NCI-H1417 treated with DMSO at 0.1 percent for 48 hours (cell line): ENCODE measurements at places on chromosomes 5 and 9.

GRCh38 chr5:57082441-57083067, 91.3 kb upstream of the GPBP1 start:
- no peak for DNase-seq

DNA sequence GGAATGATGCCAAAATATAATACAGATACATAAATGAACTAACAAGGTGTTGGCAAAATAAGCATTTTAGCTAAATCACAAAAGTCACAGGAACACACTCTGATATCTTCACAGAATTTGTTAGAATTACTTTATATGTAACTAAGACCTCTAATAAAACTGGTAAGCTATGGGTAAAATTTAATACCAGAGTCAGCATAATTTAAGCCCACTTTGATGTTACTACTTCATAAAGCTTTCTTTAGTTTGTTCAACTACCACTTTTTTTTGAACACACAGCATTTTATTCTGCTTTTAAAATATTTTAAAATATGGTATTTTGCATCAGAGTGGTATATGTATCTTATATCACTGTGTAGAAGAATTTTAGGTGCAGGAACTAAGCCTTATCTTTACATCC, 19.9 kb downstream of the PAIP1 start:
- no peak for DNase-seq

- no peak for DNase-seq
These were observed 36.9 kb upstream of the ANGPTL2 start for GRCh38 chr9:127159325-127159801.

DNA sequence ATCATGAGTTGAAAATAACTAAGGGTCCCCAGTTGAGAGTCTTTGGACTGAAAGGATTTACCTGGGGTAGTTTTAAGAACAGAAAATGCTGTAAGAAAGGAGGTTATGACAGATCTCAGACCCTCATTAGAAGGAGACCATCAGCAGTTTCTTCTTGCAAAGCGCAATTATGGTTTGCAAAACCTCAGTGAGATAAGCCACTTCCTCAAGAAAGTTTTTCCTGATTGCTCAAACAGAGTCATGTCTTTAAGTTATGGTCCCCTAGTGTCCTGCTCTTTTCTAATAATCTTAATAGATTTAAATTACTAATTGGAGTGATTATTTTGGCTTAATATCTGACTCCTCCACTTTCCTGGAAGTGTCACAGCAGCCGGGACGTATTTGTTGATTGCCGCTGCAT, 293.2 kb upstream of the KLF4 start:
- DNase-seq: no peak

DNA sequence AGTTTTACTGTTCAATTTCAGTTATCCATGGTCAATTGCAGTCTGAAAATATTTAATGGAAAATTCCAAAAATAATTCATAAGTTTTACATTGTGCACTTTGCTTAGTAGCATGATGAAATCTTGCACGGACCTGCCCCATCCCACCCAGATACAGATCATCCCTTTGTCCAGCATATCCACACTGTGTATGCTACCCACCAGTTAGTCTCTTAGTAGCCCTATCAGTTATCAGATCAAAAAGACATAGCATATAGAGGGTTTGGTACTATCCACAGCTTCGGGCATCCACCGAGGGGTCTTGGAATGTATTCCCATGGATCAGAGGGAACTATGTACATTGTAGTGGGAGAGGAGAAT, 97.7 kb downstream of the SLC44A1 start:
- DNase-seq: no peak

- DNase-seq: no peak
These were observed 189.4 kb upstream of the DMRTA1 start for GRCh38 chr9:22257026-22257816.

- DNase-seq: no peak
These were observed 55.0 kb upstream of the CPLX2 start for GRCh38 chr5:175816348-175816747.

DNA sequence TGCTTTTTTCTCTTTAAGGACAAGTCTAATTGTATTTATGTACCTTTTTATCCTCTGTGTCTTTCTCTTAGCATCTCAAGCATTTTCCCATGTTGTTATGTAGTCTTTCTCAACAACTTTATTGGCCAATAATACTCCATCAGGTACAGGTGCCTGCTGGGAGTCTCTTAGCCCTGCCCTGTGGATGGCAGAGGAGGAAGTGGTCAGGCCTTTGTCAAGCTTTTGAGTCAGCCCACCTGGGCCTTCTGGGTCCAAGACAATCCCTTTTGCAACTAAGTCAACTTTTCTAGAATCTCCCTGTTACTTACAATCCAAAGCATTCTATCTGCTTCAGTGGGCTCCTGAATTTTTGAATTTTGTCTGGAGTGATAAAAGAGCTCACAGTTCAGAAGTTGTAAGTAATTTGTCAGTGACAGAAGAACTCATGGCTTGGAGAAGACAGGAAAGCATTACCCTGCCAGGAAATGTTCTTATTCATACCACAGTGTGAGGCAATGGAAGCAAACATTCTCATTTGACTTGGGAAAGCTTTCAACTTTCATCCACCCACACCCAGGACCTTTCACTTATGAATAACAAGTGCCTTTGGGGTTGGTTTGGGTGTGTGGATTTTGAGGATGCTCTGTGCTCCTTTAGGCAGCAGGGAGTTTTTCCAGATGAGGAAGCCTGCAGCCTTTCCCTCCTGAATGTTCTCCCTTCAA, 200.0 kb upstream of the S1PR3 start:
- no peak for DNase-seq

- no peak for DNase-seq
These were observed 35.1 kb downstream of the NDUFS6 start for GRCh38 chr5:1836176-1836890.

- DNase-seq: no peak
These were observed 48.9 kb downstream of the MACIR start for GRCh38 chr5:103307470-103307869.

GRCh38 chr9:33106827-33107621, 30.6 kb upstream of the SMU1 start:
- DNase-seq: no peak
